ENCODE measurements at places on chromosomes 12 and 14. TPM values are rescaled to one million over a fixed set of nuclear protein-coding genes. Genes with fewer than 3 reads are reported as not detected.

Gene KRT81
- not detected for polyA plus RNA-seq

Gene TSPAN9
- 104 TPM for polyA plus RNA-seq

Gene GPR137C
- polyA plus RNA-seq, result 4.4 TPM

Gene SDSL
- polyA plus RNA-seq, result 1.4 TPM

Gene NCKAP5L
- polyA plus RNA-seq, result 30.5 TPM

Gene PSMB5
- polyA plus RNA-seq, result 241 TPM

DNA sequence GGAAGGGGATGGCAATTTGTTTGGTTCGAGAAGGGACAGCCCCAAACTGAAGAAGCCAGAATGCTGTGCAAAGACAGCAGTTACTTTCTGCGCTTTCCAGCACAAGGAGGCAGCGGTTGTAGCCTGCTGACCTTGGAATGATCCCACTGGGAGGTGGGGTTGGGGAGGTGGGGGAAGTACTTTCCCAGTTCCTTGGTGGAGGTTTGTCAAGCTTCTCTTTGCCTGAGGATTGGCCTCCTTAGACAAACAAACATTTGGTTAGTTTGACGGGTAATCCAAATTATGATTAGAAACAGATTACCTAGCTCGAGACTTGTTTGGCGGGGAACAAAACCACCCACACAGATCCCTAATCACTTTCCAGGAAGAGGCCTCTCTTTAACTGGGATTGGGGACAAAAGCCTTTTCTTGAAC, 79.1 kb upstream of the EGLN3 start:
- peak; percentile 86 for DNase-seq

- DNase-seq, result no peak
These were observed 23.7 kb upstream of the YLPM1 start for GRCh38 chr14:74739293-74740030.

DNA sequence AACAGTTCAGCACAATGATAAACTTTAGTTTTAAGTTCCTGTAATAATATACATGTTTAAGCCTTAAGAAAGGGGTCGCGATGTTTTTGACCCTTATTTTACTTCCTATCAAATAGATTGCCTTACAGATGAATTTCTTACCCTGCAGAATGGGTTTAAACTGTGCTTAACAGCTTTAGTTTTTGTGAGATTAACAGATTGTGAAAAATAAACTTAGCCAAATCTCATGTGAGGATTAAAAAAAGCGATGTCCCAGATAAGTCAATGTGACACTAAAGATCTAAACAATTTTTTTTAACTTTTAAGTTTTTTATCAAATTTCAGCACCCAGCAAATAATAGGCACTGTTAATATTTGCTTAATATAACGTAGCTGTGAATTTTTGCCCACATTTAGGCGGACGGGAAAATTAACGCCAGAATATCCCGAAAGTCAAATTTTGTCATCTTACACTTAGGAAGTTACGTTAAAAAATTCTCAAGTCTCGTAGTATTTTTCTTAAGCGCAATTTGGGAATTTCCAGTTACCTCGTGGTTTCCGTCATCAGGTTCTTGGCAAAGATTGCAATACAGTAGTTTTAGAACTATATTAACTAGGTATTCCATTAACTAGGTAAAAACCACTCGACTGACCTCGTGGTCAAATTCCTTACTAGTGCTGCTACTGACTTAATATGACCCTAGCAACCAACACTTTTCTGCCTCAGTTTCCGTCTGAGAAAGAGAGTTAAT, 1.2 kb downstream of the HNRNPC start:
- DNase-seq, result peak; percentile 27

DNA sequence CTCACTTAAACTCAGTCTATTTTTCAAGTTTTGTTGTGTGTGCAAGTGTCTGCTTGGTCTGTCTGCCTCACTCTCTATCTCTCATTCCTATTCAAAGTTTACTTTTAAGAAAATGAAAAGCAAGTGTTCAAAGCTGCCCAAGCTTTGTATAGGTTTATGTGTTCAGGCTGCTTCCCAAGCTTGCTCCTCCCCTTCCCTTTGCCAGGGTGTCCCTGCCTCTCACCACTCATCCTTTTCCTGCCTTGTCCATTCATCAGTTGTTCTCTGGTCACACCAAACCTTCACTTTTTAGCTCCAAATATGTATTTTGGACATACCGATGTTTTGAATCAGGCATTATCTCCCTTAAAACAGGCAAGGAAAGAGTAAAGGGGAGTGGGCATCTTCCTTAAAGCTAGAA, 41.3 kb downstream of the STK38L start:
- DNase-seq, result no peak

- no peak for DNase-seq
These were observed 597.3 kb downstream of the NRXN3 start for GRCh38 chr14:78767436-78767835.

DNA sequence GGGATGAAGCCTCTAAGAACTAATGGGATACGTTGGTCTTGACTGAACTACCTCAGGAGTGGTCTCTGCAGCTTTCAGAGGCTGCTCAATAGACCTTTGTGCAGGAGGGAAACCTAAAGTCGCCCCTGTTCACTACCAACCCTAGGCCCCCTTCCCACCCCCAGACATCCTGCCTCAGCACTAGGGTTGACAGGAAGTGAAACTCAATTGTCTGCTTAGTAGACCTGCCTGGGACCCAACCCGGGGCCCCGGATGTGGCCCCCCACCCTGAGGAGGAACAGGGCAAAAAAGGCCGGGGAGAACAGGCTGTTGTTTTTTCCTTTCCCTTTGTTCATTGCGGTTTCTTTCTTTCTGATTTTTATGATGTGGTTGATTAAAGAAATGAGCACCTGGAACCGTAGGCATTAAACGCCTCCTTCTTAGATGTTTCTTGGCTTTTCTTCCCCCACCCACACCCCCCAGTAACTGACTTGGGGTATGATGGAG, 1.6 kb upstream of the DGKA start:
- no peak for DNase-seq

DNA sequence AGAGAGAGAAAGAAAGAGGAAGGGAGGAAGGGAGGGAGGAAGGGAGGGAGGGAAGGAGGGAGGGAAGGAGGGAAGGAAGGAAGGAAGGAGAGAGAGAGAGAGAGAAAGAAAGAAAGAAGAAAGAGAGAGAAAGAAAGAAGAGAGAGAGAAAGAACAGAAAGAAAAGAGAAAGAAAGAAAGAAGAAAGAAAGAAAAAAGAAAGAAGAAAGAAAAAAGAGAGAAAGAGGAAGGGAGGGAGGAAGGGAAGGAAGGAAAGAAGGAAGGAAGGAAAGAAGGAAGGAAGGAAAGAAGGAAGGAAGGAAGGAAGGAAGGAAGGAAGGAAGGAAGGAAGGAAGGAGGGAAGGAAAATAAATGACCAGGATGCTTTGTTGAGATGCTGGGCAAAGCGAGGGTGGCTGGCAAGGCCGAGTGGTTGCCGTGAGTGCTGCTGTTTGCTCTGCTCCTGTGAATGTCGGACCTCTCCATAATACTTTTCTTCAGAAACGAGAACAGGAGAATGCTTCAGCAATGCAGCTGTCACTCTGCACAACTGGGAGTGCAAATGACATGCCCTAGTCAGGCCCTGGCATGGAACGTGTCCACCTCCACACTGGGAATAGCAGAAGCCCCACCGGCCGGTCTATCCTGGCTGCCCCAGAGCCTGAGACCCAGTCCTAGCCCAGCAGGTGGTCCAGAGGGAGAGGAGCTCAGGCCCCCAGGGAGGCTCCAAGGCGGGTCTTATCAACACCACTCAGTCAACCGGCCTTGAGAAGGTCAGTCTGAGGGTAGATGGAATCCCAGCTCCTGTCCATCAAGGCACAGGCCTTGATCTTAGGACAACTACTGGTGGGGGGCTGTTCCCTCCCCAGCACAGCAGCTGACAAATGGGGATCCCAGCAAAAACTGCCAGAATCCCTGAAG, 25.1 kb upstream of the EIF5 start:
- DNase-seq, result no peak

GRCh38 chr14:92704036-92704804, 44.2 kb downstream of the LGMN start:
- DNase-seq, result no peak

DNA sequence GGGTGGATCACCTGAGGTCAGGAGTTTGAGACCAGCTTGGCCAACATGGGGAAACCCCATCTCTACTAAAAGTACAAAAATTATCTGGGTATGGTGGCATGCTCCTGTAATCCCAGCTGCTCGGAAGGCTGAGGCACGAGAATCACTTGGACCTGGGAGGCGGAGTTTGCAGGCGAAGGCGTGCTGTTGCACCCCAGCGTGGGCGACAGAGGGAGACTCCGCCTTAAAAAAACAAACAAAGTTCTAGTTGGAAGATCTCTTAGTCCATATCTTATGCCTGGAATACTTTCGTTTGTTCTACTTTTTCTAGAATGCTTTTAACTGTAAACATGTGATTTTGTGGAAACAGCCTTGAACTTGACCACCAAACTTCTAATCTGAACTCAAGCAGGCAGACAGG, 38.7 kb downstream of the PPHLN1 start:
- DNase-seq, result no peak

DNA sequence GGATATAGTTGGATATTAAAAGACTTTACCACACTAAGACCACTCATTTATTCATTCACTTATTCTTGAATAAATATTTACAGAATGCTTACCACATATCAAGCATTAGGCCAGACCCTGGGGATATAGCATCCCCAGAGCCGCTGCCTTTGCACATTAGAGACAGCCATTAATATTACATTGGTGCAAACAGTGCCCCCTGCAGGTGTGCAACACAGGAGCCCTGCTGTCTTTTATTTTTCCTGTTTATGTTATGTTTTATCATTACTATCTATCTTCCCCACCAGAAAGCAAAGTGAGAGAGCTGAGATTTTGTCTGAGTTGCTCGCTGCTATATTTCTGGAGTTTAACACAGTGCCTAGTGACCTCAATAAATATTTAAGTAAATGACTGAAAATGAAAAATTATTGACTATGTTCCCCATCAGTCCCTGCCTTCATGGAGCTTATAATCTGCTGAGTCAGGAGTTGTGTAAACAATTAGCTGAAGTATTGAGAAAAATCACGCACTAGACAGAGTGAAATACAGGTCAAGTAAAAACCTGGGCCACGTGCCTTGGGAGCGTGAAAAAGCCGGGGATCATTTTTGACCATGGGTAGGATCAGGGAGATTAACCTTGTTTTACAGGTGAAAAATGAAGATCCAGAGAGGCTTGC, 301.6 kb downstream of the PCNX1 start:
- DNase-seq, result no peak

DNA sequence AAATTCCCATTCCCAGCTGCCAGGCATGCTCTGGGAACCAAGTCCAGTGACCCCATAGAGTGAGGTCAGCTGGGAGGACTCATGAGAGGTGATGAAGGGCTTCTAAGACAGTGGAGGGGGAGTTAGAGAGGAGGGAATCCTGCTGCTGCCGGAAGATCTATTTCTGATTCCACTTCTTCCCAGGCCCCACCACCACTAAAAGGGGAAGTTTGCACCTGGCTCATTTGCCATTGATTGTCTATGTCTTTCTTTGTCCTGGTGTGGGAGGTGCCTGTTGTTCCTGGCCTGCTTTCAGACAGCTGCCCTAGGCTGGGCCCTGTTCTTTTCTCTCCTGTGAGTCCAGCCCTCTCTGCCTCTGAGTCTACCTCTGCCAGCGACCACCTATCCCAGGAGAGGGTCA, 3.0 kb upstream of the KRT6A start:
- DNase-seq, result no peak

DNA sequence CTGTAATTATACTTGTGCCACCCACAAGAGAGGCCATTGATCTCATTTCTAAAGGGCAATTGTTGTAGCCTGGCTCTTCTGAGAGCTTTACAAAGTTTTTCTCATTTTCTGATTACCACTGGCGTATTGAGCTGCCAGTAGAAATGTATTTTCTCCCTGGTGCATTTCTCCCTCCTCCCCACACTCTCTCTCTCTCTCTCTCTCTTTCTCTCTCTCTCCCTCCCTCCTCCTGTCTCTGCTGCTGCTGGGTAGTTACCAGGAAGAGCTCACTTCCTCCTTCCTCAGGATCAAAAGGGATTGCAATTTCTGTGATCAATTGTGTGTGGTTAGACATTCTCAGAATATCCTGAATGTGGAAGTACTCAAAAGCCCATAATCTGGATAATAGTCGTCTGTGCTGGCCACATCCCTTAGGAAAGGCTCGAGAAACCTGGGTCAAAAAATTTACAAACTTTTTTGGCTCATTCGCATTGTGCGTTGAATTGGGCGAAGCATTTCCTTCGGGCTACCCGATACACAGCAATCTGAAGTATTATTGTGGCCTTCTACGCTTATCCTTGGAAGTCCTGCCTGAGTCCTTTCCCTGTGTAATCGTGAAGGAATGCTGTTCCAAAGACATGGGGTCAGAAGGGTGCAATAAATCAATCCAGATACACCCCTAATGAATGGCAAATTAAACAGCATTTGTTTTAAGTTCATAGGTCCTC, 254.8 kb downstream of the MSRB3 start:
- peak; percentile 55 for DNase-seq

- no peak for DNase-seq
These were observed 108.6 kb downstream of the EGLN3 start for GRCh38 chr14:33842299-33842698.

- DNase-seq, result no peak
These were observed 25.5 kb downstream of the TSPAN11 start for GRCh38 chr12:30952015-30952414.

Measured in muscle of back (tissue), 13 donors.